ENCODE measurements at places on chromosomes 13 and 19.
A peak's percentile ranks its signal among the peaks of the same experiment; 100 is the strongest.

DNA sequence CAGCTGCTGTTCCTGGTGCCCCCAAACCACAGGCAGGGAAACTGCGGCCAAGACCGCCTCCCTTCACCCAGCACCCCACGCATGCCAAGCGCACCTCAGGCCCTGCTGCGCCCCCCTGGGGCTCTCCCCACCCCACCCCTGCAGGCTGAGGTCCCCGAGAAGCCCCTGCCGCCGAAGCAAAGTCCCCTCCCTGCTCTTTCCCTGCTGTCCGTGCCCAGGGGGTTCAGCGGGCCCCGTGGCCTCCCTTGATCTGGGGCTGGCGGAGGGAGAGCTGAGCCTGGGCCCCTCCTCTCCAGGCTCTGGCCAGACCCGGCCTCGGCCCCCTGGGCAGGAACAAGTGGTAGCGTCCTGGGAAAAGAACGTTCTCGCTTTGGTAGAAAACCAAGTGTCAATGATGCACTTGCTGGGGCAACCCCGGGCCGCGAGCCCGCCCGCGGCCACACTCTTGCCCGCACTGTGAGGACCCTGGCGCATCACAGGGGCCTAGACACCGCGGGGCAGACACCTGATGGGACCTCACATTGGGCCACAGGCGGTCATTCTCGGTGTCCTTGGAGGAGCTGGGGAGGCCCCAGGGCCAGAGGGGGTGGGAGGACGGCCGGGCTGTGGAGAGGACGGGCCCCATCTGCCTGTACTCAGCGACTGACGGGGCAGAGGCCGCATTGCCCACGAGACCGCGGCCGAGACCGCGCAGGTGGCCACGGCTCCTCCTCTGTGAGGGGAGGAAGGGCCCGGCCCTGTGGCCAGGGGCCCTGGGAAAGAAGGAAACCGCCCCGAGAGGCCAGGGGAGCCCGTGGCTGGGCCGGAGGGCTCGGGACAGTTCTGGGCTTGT lies 29.0 kb downstream of the GPX4 start:
- DNase-seq = no peak

DNA sequence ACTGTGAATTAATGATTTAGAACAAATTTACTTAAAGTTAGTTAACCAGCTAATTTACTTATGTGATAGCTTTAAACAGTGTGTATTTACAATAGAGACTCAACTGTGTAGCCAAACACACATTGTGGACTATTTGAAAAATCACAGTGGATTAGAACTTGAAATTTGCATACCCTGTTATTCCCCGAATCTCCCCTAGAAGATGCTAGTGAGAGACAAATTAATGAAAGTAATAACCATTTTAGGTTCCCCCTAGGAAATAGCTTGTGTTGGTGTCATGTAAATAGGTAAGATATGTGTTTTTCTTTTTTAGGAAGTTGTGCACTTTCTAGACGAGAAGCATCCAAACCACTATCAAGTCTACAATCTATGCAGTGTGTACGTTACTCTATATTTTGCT lies 98.5 kb downstream of the C1QTNF9 start:
- no peak for DNase-seq

- DNase-seq = no peak
Measured at GRCh38 chr19:10815969-10816644, 19.9 kb downstream of the TMED1 start.

DNA sequence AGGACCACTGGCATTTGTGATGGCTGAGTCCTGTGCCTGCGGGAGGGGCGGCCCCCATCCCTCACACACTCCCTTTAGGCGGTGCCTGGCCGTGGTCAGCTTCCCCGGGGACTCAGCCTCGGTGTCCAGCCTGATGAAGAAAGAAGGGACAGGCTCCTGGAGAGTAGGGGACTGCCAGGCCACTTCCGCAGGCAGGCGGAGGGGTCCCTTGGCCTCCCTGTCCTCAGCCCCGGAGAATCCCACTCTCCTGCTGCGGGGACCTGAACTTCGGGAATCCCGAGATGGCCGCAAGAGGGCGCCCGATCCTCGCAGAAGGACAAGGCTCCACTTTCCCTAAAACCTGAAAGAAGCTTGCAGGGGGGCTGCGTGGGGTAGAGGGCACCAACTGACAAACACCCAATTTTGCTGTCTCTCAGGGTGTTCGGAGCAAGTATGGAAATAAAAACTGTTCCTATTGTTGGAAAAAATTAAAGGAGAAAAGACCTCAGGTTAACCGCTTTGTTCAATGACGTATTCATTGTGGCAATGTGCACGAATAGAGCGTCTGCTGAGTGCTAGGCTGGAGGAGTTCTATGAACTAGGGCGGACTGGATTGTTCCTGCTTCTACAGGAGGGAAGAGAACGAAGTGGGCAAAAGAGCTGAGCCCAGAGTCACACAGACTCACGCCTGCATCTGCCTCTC lies 297.3 kb downstream of the ZNF536 start:
- DNase-seq = peak; percentile 23

DNA sequence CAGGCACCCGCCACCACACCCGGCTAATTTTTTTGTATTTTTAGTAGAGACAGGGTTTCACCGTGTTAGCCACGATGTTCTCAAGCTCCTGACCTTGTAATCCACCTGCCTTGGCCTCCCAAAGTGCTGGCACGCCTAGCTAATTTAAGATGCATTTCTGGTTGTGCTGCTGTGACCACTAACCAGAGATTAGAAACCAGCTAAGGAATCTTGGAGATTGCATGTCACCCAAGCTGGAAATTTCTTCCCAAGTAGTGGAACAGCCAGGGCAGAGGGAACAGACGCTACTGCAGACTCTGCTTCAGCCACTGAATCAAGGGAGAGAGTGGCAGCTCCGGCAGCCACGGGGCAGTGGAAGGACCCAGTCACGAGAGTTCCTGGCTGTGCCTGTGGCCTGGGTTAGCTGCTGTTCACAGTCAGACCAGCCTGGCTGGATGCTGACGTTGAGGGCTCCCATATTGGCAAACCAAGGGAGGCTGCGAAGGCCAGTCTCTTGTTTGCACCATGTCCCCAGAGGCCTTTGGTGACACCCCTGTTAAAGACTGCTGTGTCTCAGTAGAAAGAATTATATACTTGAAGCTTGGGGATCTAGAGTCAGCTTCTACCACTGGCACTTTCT lies 7.9 kb downstream of the TPM4 start:
- no peak for DNase-seq

DNA sequence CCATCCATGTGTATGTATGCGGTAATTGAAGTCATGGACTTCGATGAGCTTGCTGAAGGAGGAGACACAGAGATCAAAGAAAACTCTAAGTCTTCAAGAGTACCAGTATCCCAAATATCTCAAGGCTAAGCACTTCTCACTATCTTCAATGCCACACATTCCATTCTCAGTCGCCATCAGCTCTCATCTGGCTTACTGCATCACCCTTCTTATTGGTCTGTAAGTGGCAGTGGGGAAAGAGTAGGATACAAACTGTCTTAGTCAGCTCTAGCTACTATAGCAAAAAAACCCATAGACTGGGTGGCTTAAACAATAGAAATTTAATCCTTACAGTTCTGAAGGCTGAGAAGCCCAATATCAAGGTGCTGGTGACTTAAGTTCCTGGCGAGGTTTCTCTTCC lies 218.7 kb downstream of the POSTN start:
- no peak for DNase-seq

- DNase-seq = no peak
Measured at GRCh38 chr13:100178309-100178708, 89.4 kb downstream of the PCCA start.

DNA sequence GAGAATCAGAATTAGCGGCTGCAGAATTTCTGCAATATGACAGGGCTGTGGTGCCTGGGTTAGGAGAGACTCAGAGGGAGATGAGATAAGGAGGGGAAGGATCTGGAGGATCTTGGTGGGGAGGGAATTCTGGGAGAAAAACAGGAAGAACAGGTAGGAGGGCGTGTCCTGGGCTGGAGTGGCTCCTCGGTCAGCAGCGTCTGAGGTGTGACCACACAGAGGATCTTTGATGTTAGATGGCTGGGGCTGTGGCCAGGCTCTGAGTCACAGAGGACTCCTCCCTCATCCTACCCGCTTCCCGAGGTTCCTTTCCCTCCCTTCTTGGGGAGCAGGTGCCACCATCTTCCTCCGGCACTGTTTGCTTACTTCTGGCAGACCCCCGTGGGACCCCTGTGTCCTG lies 6.4 kb upstream of the KLK6 start:
- DNase-seq = no peak

DNA sequence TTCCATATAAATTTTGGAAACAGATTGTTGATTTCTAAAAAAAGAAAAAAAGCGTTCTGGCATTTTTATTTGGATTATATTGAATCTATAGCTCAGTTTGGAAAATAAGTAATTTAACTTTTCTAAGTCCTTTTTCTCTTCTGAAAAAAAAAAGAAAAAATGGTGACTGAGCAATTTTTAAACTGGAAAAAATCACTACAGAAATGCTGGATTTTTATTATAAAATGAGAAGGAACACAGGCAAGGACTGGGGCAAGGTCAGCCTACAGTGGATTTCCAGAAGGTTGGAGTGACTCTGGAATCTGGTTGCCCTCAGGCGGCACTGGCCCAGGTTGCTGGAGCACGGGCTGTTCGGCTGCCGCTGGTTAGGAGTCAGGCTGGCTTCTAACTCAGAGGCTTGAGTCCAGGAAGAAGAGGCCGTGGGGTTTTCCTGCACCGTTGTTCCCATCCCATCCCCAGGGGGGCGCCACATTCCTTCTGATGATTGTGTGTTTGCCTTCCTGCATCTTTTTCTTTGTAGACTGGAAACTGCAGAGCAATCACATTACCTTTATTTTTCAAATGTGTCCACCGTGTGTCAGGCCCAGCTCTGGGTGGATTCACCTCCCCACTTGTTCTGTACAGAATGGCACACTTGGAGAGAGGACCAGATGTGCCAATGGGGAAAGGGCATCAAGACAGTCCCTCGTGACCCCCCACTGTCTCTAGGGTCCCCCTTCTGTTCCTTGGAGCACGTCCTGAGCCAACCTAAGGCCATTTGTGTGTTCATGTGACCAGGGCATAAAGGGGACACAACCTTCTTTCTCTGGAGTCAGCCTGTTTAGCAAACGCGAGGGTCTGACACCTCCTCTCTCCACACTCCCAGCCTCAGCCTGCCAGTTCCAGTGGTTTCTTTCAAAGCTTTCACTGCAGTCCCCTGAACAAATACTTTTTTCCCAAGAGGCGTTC lies 44.5 kb upstream of the GTF3A start:
- peak; percentile 41 for DNase-seq

GRCh38 chr13:51811046-51811445 lies 7.1 kb upstream of the DHRS12 start:
- no peak for DNase-seq

DNA sequence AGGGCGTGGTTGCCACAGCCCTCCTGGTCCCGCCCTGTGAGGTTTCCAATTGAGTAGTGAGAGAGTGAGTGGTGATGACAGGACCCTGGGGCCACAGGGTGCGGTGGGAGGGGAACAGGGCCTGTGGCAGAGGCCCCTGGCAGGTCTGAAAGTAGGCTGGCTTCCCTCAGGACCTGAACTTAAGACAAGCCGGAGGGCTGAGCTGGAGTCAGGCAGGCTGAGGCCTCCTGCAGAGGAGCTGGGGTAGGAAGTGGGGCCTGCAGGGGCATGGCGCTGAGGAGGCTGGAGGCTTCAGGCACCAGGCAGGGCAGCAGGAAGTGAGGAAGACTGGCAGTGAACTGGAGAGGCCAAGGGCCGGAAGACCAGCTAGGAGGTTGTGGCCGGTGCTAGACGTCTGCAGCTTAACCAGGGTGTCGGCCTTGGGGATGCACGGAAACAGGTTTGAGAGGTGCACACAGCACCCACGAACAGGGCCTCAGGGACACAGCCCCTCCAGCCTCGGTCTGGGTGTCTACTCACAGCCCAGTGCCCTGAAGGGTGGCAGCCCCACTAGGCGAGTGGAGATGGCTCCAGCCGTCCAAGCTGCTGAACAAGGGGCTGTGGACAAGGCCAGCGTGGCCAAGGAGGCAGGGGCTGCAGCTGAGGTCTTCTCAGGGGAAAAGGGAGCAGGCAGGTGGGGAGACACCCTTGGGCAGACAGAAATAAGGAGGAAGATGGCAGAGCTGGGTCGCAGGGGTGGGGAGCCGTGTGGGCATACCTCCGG lies 17.8 kb downstream of the POP4 start:
- no peak for DNase-seq

- DNase-seq = no peak
Measured at GRCh38 chr19:17495639-17496296, 15.7 kb upstream of the PGLS start.

DNA sequence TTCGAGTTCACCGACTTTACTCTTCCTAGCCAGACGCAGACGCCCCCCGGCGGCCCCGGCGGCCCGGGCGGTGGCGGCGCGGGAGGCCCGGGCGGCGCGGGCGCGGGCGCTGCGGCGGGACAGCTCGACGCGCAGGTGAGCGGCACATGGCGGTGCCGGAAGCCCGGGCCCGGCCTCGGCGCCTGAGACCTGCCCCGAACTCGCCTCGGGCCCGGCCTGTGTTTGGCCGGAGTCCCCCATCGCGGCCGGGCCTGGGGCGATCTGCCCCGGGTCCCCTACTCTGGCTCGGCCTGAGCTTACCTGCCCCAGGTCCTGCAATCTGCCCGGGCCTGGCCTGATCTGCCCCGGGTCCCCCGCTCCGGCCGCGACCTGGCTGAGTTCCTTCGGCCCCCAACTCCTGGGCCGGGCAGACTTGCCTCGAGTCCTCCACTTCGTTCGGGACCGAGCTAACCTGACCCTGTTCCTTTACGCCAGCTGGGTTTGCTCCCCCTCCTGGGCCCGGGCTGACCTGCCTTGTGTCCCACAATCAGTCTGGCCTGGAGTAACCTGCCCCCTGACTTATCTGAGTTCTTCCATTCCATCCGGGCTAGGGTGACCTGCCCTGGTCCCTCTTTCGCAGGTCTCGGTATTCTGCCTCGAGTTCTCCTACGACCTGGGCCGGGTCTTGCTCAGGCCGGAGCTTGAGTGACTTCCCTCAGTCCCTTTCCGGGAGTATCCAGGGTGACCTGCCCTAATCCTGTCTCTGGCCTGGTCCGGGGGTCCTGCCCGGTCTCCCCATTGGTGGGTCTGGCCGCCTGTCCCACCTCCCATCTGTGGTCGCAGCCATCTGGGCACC lies 764 bp downstream of the UPF1 start:
- no peak for DNase-seq

DNA sequence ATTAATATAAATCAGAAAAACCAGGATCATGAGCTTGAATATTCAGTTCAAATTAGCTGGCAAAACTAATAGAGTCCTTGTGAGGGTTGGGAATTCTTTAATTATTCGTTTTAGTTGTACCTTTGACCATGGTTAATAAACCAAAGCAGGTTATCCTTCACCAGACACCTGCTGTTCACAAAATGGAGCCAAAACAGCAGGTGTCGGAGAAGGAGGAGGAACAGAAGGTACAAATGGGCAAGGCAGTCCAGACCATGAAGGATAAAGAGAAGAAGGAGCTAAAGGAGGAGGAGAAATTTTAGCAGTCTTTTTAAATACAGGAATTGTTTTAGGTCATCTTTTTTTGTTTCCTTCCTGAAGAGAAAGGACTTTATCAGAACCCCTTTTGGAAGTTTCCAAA lies 106.1 kb downstream of the NHLRC3 start:
- DNase-seq = no peak

DNA sequence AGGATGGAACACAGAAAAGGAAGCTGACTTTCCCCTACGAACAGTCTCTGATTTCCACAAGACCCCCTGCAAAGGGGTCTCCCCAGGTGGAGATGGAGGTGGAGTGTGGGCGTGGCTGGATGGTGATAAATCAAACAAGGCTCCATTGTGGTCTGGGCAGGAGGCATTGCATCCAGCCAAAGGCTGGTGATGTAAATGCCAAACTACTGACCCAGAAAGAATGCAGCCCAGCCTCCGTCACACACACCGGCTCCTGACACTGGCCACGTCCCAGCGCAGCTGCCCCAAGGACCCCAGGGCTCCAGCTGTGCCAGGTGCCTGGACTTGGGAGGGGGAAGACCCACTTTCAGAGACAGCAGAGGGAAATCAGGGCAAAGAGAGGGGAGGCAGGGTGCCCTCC lies 6.3 kb downstream of the SLC7A1 start:
- DNase-seq = no peak

GRCh38 chr19:16897856-16898161 lies 9.0 kb downstream of the F2RL3 start:
- no peak for DNase-seq
